ENCODE measurements at places on chromosomes 5 and 9. TPM values are rescaled to one million over a fixed set of nuclear protein-coding genes. Genes with fewer than 3 reads are reported as not detected.

DNA sequence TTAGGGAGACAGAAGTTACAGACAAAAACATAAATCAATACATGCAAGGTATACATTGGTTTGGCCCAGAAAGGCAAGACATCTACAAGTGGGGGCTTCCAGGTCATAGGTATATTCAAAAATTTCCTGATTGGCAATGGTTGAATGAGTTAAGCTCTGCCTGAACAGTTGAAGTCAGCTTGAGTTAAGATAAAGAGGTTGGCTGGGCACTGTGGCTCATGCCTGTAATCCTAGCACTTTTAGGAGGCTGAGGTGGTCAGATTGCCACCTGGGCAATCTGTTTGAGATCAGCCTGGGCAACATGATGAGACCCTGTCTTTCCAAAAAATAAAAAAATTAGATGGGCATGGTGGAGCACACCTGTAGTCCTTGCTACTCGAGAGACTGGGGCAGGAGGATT, 16.3 kb downstream of the TMC1 start:
- no peak for DNase-seq
- H3K4me3 ChIP-seq = no peak overlapping the region
- H3K27me3 ChIP-seq = no peaks in the 10 kb centered on the region
- no peaks in the 10 kb centered on the region for H3K36me3 ChIP-seq
- H3K4me1 ChIP-seq = no peaks in the 10 kb centered on the region

Gene RALGPS1
- polyA plus RNA-seq = 58.8 TPM

DNA sequence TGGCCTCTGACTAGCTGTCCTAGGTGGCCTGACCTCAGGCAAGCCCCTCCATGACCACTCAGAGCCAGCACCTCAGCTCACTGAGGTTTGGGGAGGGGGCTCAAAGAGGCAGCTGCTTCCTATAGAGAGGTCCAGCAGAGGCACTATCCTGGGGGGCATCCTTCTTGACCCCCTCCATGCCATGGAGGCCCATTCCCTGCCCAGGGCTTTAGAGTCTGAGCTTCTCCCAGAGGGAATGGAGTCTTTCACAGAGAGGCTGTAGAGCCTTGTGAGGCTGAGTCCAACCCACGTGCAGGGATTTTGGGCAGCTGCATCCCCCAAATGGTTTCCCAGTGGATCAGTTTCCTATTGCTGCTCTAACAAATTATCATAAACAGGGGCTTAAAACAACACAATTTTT, 16.9 kb downstream of the IRF1 start:
- H3K27me3 ChIP-seq = no peaks in the 10 kb centered on the region
- H3K36me3 ChIP-seq = no peaks in the 10 kb centered on the region
- no peak for DNase-seq

- no peaks in the 10 kb centered on the region for H3K4me1 ChIP-seq
- no peak overlapping the region for H3K4me3 ChIP-seq
- no peaks in the 10 kb centered on the region for H3K27me3 ChIP-seq
- DNase-seq = no peak
- H3K36me3 ChIP-seq = peaks cover 7% of the 10 kb centered on the region
- no peak overlapping the region for H3K27ac ChIP-seq
Observed at GRCh38 chr5:128366147-128366546, 171.9 kb downstream of the FBN2 start.

DNA sequence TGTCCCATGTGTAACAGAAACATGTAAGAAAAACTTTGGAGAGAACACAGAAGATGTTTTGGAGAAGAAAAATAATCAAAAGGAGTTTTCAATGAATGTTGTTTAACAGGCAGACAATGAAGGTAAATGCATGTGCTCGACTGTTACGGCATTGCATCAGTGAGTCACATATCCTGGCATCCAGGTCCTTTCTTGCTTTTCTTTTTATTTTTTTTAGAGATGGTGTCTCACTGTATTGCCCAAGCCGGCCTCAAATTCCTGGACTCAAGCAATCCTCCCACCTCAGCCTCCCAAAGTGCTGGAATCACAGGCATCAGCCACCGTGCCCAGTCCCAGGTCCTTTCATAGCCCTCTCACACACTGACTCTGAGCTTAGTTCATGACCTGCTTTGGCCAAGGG, 181.8 kb downstream of the DTWD2 start:
- H3K27me3 ChIP-seq = no peaks in the 10 kb centered on the region
- no peak overlapping the region for H3K27ac ChIP-seq
- no peak for DNase-seq
- no peaks in the 10 kb centered on the region for H3K4me1 ChIP-seq

DNA sequence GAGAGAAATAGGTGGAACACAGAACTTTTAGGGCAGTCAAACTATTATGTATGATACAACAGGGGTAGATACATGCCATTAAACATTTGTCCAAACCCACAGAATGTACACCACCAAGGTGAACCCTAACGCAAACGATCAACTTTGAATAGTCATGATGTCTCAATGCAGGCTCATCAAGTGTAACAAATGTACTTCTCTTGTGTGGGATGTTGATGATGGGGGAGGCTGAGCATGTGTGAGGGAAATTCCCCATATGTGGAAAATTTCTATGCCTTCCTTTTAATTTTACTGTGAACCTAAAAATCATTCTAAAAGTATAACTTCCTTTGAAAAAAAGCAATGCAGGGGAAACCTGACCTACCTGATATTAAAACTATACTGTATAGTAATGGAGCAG, 201.4 kb upstream of the RASEF start:
- no peak overlapping the region for H3K4me3 ChIP-seq
- no peak overlapping the region for H3K27ac ChIP-seq
- no peaks in the 10 kb centered on the region for H3K27me3 ChIP-seq
- no peaks in the 10 kb centered on the region for H3K4me1 ChIP-seq
- no peak for DNase-seq
- H3K36me3 ChIP-seq = no peaks in the 10 kb centered on the region

DNA sequence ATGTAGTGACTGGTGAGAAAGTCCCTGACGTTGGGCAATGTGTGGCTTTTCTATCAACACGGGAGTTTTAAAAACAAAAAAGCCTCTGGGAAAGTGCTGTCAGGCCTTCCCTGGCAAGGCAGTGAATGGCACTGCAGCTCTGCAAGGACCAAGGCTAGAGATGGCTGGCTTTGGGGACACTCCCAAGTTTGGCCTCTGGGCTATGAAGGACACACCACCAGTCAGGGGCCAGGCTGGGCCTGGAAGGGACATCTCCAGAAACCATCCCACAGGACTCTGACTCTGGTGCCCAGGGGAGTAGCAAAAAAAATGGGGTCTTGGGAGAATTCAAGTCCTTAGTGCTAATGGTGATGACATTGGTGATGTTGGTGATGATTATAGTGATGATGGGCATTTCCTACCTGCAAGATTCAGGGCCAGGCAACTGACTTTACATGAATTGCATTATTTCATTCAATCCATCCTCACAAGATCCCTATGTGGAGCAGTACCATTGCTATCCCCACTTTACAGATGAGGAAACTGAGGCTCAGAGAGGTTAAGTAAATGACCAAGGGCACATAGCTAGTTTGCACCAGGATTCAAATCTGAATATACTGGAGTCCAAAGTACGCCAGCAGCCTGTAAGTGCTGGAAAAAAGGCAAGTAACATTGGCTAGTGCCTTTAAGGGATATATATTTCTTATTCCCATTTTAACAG, 2.6 kb upstream of the PPARGC1B start:
- no peaks in the 10 kb centered on the region for H3K36me3 ChIP-seq
- H3K27ac ChIP-seq = no peak overlapping the region
- H3K4me1 ChIP-seq = peaks cover 11% of the 10 kb centered on the region
- DNase-seq = no peak
- no peak overlapping the region for H3K4me3 ChIP-seq

Gene KCNV2
- 0.09 TPM for polyA plus RNA-seq

DNA sequence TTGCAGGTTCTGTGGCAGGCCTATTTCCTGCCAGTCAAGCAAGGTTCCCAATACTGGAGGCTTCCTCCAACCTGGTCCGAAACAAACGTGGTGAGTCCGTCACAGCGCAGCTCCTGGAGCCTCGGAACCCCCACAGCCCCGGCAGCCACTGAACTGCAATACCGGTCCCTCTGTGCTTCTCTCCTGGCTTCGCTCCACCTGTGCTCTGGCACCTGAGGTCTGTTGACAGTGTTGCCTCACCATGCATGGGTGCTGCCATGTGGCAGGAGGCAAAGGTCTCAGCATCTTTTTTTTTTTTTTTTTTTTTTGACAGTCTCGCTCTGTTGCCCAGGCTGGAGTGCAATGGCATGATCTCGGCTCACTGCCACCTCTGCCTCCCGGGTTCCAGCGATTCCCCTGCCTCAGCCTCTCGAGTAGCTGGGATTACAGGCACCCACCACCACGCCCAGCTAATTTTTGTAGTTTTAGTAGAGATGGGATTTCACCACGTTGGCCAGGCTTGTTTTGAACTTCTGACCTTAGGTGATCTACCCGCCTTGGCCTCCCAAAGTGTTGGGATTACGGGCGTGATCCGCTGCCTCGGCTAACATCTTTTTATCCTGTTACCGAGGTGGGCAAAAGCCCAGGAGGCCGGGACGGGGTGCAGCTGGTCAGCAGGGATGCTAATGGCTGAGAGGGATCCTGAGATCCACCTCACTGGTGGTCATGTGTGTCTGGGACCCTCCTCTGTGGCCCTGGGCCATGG, 57.1 kb upstream of the RNU6ATAC start:
- no peak overlapping the region for H3K27ac ChIP-seq
- H3K4me3 ChIP-seq = no peak overlapping the region
- no peaks in the 10 kb centered on the region for H3K36me3 ChIP-seq
